ENCODE measurements at places on chromosomes 2 and 18.

GRCh38 chr18:28582724-28583123 is 405.8 kb upstream of the CDH2 start:
- DNase-seq: no peak

GRCh38 chr2:102782933-102783332 is 21.1 kb downstream of the TMEM182 start:
- DNase-seq: no peak

DNA sequence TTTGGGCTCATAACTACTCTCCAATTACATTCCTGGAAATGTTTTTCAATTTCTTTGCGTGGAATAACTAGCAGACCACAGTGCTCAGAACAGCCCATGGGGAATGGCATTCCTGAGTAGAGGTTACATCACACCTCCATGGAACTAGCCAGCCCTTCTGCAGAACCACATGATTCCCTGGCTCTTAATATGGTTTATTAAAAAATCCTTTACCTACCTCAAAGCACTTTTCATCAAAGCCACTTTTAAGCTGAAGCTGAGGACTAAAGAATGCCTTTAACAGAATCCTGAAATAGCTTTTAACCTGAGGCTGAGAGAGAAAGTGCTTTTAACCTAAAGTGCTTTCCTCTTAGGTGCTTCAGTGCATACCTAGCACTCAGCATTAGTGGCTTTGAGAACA is 376.3 kb downstream of the ARHGAP15 start:
- DNase-seq: no peak

DNA sequence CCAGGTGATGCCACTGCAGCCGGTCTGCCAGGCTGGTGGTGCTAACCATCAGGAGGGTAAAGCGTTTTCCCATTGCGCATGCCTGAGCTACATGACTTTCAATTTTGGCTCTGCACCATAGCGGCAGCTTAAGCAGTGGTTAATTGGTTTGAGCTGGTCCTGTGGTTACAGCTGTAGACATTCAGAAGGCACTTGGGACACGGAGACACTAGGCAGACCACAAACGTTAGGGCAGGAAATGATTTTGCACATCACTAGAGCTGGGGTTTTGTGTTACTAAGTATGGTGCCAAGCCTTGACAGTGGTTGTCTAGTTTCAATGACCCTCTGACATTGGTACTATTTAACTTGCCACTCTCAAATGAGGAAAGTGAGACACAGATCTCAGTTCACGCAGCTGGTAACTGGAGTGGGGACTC is 28.9 kb upstream of the CNOT11 start:
- no peak for DNase-seq

GRCh38 chr2:230614040-230614439 is 98.6 kb upstream of the CAB39 start:
- DNase-seq: no peak

DNA sequence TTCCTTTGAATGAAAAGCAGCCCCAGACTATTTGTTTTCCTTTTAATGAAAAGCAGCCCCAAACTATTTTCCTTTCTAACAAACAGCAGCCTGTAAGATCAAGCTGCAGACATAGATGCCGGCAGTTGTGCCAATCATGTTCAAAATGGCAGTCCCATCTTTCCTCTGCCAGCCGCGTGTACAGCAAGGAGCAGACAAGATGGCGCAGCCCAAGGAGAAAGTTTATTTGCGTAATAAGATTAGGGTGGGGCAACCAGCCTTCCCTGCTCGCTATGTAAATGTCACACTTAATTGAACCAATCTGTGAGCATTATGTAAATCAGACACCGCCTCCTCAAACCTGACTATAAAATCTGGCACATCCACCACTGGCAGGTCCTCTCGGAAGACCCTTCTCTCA is 226.0 kb downstream of the TGIF1 start:
- no peak for DNase-seq

- DNase-seq: no peak
Observed at GRCh38 chr18:10149768-10150556, 236.1 kb downstream of the VAPA start.

DNA sequence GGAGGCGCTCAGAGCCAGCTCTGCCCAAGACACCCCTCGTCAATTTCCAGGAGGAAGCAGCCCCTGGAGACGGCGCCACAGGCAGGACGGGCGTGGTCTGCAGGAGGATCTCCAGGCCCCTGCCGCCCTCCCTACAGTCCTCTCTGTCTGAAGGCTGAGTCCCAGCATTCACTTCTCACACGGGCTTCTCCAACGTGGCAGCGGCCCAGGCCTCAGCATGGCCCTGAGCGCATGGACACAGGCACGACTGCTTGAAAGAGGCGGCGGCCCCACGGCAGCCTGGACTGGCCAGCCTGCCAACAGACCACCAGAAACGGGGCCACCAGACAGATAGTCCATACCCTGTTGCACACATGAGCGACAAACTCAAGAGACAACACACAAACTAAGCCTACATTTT is 23.3 kb downstream of the SDC1 start:
- no peak for DNase-seq

DNA sequence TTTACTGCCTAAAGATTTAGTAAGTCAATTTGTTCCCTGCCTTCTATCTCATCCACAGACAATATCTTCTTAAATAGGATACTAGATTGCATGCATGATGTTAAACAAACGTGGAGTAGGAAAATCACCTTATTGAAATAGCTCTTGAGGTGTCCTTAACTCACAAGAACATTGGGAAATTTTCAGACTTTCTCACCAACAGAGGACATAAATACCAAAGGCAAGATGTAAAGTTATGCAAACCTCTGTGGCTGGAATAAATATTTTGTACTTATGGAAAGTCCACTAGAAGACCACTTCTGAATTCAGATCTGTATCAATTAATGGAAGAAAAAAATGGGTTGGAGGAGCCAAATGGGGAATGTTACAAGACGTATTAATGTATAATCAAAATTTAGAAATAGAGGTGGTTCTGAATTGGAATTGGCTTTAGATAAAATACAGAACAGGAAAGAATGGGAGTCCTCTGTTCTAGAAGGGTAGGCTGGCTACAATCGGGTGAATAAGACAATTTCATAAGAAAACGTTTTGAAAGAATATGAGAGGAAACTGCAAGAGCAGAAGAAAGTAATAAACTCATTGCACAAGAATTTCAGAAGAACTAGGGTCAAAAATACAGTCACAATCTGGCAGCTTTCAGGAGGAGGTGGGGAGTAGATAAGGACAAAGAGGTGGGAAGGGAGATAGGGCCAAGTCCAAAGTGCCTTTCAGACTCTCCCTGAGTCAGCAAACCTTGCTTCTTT is 69.3 kb upstream of the FN1 start:
- DNase-seq: no peak

GRCh38 chr2:209519271-209519670 is 95.4 kb downstream of the MAP2 start:
- no peak for DNase-seq

- DNase-seq: no peak
Observed at GRCh38 chr2:109058191-109058632, 69.2 kb upstream of the EDAR start.

- no peak for DNase-seq
Observed at GRCh38 chr2:75560022-75560767, 544 bp downstream of the EVA1A start.

DNA sequence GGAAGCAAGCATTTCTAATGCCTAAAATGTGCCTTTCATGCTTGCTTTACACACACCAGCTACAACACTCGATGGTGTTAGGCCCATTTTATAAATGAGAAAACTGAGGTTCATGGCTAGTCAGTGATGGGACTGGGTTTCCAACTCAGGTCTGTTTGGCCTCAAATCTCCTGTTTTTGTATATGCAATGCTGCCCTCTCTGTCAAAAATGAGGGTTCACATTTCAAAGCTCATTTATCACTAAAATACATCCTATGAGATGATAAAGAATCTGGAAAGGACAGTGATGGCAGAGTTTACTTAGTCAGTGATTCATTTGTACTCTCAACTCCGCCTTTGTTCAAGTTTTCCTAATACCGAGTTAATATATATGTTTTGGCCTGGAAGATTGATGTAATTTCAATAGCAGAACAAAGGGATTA is 92.3 kb downstream of the KCTD1 start:
- no peak for DNase-seq

DNA sequence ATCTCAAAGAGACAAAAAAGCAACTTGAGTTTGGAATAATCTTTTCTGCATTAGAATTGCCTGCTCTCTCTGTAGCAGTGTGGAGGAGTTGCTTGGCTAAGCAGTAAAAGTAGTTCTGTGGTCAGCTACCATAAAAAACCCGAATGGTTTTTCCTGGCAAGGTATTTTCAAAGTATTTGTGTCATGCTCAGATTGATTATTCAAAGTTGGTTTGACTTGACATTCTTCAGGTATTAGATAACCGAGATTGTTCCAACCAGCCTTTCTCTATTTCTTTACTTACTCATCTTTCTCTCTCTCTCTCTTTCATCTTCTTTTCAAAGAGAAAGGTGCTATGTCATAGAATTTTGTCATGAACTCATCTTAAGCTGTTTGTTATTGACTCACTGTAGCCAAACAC is 404.9 kb downstream of the CPS1 start:
- DNase-seq: no peak

GRCh38 chr18:52995875-52996274 is 655.9 kb downstream of the DCC start:
- no peak for DNase-seq

DNA sequence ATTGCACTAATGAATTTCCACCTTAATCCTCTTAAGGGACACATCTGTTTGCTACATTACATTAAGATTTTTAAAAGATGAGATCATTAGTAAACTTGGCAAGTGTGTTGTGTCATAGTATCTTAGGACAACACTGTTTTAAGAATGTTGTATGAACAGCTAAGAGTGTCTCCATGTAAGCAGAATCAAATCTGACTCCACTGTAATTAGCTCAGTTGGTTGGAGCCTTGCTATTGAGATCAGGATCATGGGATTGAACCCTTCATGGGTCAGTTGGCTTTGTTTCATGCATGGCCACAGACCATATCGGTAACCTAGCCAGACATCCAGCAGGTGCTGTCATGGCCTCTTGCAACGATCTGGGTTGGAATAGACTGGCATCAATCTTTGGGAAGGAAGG is 5.2 kb downstream of the FHOD3 start:
- DNase-seq: no peak

DNA sequence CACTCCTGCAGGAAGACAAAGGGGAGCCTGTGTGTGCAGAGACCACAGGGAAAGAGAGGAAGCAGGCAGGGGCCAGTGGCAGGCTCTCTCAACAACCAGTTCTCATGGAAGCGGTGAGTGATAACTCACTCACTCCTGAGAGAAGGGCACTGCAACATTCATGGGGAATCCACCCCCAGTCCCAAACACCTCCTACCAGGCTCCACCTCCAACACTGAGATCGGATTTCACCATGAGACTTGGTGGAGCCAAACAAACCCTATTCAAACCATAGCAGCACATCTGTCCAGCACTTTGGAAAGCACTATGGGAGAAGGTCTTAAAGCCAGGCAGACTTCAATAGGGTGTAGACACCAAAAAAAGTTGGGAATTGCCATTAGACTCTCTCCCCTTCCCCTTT is 345.7 kb upstream of the SPRED2 start:
- DNase-seq: no peak

DNA sequence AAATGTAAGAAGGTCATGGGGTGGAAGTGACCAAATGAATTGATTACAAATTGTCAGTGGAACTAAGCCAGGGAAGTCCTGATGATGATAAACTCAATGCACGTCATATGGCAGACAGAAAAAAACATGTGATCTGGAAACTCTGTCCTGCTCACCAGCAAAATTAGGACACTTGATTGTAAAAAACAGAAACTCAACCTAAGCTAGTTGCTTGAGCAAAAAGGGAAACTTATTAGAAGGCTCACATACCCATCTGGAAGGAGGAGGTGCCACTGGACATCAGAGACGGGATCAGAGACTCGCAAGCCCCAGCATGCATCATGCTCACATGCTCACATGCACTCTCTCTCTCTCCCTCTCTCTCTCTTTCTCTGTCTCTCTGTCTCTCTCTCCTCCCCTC is 96.8 kb downstream of the SP3 start:
- DNase-seq: no peak

DNA sequence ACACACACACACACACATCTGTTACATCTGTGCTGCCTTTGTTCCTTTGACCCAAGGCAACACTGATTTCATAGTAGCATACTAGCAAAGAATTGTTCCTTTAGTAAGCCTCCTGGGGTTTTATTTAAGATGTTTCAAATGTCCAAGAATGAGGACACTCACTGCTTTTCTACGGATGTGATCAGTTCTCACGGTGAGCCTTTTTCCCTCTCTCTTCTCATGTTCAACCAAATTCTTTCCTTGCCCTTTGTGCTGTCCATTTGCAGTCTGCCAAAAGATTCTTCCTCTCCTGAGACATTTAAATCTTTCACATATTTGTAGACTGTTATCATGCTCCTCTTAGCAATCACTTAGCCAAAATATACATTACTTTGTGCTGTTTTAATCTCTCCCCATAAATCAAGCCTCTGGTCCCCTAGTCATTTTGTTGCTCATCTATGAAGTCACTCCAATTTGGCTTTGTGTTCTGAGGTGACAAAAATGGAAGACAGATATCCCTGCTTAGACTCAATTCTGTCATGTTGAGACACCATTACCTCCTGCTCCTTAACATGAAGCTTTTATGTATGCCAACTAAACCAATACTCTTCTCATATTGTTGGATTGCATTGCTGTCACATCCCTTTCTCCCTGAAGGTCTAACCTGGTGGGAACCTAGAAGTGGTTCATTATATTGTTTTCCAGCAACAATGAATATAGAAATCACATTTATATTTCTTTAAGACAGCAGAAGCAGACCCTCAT is 1605.3 kb upstream of the ACVR2A start:
- DNase-seq: no peak

- no peak for DNase-seq
Observed at GRCh38 chr18:35939138-35939537, 33.3 kb upstream of the RMP24 start.

- DNase-seq: no peak
Observed at GRCh38 chr18:24273596-24273995, 124.0 kb downstream of the OSBPL1A start.

- DNase-seq: no peak
Observed at GRCh38 chr2:32363597-32363996, 6.8 kb downstream of the BIRC6 start.

GRCh38 chr2:236949089-236949905 is 136.4 kb upstream of the COPS8 start:
- DNase-seq: no peak

- no peak for DNase-seq
Observed at GRCh38 chr2:120673571-120674061, 62.1 kb upstream of the GLI2 start.

DNA sequence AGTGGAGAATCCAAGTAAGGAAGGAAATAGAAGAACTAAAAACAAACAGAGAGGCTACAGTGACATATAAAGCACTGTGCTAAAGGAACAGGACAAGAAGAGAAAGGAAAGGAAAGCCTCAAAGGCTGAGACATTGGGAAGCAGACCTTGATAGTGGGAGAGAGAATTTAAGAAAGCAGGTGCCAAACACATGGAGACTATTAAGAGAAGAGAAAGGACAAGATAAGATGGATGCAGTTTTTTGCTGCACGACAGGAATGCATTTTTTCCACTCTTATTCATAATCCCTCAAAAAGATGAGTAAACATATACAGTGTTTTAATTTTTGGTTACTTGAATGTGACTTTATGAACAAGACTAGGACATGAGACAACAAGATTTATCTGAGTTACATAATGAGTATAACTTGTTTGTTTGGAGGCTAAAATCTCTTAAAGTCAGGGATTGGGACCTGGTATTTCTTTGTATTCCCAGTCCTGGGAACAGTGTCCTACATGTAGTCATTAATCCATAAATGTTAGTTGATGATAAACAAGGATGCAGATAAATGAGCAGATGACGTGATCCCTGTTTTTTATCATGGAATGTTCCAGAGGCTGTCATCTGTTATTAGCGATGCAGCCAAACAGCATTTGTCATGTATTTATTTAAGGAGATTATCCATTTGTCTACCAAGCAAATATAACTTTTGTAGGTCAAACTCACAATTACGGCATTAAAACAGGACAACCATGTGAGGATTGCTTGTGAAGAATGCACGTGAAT is 141.7 kb downstream of the DNER start:
- DNase-seq: no peak
